Activated CD4-positive, CD25-positive, alpha-beta regulatory T cell treated with anti-CD3 and anti-CD28 coated beads, Interleukin-2, amount 50 U/mL, for 16 hours (primary cell): ENCODE measurements at places on chromosomes 6 and 20.

GRCh38 chr6:54718541-54719023 is 128.0 kb upstream of the FAM83B start:
- DNase-seq, result no peak

- no peak for DNase-seq
These were observed 48.2 kb downstream of the PDSS2 start for GRCh38 chr6:107411161-107411560.

GRCh38 chr6:115817161-115817560 is 243.5 kb downstream of the FRK start:
- no peak for DNase-seq

DNA sequence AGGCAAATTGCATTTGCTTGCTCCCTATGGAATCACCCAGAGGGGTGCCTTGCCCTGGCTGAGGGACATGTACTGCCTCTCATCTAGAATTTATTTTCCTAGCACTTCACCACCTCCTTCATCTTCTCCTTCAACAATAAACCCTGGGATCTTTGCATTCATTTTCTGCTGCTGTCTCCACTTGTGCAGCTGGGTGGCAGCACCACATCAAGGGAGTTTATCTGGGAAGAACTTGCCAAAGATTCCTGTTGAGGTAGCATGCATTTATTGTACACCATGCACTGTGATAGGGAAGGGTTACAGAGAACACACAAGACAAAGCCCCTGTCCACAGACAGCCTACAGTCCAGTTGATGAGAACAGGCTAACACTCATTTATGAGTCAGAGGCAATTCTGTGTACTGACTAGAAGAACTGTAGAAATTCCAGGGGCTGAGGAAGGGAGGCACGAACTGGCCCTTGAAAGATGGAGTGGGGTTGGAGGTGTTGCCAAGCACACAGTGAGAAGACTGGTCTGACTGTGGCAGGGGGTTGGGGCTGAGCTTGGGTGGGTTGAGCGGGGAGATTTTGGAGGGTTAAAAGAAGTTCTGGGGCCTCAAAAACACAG is 17.5 kb downstream of the C20orf173 start:
- DNase-seq, result no peak

- DNase-seq, result no peak
These were observed 15.3 kb upstream of the SMLR1 start for GRCh38 chr6:130811932-130812331.

DNA sequence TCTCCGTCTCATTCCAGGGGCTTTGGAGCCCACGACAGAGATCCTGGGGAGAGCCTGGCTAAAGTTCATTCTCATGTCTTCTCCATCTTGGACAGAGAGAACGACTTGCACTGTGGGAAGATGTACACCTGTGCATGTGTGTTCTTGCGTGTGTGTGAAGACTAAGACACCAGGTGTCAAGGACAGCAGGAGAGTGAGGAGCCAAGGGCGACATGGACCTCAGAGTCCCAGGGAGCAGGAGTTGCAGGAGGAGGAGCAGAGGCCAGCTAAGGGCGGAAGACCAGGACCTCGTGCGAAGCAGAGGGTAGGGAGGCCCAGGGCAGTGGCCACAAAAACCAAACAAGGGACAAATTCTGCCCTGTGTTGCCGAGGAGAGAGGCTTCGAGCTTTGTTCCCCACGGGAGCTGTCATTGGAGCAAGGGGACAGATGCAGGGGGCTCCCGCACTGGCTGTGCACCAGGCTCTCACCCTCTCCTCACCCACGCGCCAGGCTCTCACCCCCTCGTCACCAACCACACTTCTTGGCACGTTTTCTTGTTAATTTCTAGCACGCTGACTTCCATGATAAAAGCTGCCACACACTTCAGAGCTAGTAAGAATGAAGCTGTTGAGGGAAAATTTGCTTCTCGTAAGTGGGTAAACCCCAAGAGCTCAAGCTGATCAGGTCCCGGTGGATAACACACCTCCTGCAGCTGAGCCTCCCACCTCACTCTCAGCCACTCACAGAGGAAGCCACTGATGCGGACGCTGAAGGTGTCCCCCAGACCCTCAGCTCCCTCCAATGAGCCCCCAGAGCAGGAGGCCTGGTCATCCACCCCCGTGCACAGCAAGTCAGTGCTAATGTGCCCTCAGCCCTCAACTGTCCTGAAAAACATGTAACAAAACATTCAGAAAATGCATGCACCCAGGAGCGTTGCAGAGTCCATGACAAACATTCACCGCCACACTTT is 62.6 kb downstream of the DLL1 start:
- no peak for DNase-seq

GRCh38 chr20:2217857-2218539 is 77.8 kb upstream of the TGM3 start:
- no peak for DNase-seq

- no peak for DNase-seq
These were observed 34.2 kb downstream of the RBM38 start for GRCh38 chr20:57425150-57426013.

DNA sequence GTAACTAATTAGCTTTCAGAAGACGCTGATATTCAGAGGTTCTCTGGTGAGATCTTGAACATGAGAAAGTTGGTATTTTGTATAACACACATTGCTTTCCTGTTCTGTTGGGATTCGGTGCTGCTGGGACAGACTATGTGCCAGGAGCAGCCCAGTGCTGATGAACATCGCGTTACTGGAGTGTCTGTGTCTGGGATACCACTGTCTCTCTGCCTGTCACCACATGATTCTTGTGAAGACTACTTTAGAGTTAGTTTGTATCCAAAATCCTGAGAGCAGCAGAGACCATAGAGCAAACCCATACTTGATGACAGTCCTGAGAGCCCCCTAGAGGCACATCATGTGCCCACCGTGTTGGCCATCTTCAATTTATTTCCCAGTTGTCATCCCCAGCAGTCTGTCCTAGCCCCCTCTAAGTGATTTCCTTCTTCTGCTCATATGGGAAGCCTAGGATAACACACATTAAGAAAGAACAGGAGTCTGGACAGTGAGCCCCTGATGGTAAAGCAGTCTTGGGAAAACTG is 41.8 kb upstream of the TINAG start:
- DNase-seq, result no peak

DNA sequence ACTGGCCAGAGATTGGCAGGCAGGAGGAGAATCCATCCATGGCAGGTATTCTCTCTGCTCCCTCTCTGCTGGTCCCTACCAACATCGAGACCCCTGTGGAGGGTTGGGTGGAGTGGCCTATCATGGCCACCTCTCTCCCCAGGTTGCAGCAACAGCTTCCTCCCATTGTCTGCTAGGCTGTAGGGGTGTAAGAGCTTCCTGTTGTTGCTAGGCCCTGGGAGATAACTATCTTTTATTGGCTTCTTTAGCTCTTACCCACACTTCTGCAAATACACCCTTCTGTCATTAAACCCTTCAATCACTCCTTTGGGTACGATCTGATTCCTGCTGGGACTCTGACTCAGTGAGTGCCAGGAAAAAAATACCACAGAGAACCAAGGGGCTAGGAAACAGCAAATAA is 66.6 kb upstream of the FAM184A start:
- no peak for DNase-seq

DNA sequence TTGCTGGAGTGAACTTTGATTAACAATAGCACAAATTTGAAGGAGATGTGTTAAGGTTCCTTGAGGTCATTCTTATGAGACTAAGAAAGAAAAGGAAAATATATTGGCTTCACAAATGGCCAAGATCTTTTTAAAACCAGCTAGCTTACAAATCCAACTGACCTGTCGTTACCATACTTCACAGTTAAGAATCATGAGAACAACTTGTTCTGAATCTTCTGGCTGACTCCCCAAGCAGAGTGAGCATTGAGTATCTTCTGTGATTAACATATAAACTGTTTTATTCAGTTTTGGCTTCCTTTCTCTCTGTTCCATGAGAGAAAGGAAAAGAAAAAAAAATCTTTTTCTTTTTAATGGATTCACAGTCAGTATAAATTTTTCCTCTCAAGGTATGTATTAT is 277.1 kb downstream of the KHDC1L start:
- no peak for DNase-seq

DNA sequence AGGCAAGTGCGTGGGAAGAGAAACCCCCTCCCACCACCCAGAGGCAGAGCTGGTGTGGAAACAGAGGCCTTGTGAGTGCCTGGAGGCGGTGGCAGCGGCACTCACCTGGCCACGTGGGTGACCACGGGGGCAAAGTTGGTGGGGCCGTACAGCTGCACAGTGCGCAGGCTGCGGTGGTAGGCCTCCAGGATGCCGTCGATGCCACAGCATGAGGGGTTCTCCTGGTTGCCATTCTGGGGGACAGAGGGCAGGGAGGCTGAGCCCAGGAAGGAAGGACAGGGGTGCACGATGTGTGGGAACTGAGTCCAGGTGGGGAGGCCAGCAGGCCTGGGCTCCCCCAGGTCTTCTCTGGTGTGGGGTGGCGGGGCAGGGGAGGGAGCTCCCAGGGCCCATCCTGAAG is 47.7 kb downstream of the RAB44 start:
- no peak for DNase-seq
